ENCODE measurements at places on chromosomes 1 and 21. TPM values are rescaled to one million over a fixed set of nuclear protein-coding genes. Genes with fewer than 3 reads are reported as not detected.

Gene CROCC
- total RNA-seq: 18.6 TPM

Gene RPS8
- 1,500 TPM for total RNA-seq

Gene DRAM2
- 23.6 TPM for total RNA-seq

Gene FCRL2
- total RNA-seq: 0.15 TPM

Gene OR2L13
- total RNA-seq: not detected

Gene TINAGL1
- 506 TPM for total RNA-seq

Gene BRINP2
- total RNA-seq: not detected

Gene ATAD3C
- 0.42 TPM for total RNA-seq

Gene CD58
- total RNA-seq: 28.6 TPM

Gene VTCN1
- total RNA-seq: not detected

Gene MROH7
- total RNA-seq: 16.3 TPM

Gene PADI1
- not detected for total RNA-seq

Gene ADAMTS1
- total RNA-seq: 750 TPM

Gene KLF17
- total RNA-seq: 0.16 TPM

Gene SIM2
- not detected for total RNA-seq

Gene PITHD1
- total RNA-seq: 39.8 TPM

Gene PLA2G2C
- total RNA-seq: 0.81 TPM

Gene SLAMF9
- not detected for total RNA-seq

Gene HMGCS2
- not detected for total RNA-seq
